ENCODE measurements at places on chromosomes 7 and 10. TPM values are rescaled to one million over a fixed set of nuclear protein-coding genes. Genes with fewer than 3 reads are reported as not detected.

DDX56 gene
- 49.9 TPM for total RNA-seq

GALNT17 gene
- total RNA-seq = 24.2 TPM

MBL2 gene
- total RNA-seq = not detected

DNA sequence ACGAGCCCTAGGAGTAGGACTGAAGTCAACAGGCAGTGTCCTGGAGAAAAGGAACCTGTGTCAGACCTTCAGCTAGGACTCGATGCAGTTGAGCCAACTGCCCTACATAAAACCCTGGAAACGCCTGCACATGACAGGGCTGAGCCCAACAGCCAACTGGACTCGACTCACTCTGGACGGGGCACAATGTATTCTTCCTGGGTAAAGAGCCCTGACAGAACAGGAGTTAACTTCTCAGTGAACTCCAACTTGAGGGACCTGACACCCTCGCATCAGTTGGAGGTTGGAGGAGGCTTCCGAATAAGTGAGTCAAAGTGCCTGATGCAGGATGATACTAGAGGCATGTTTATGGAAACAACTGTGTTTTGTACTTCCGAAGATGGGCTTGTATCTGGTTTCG, 93.5 kb downstream of the KMT2E start:
- peaks cover 30% of the 10 kb centered on the region for H3K4me1 ChIP-seq
- H3K27me3 ChIP-seq = no peaks in the 10 kb centered on the region
- no peak for DNase-seq
- no peak overlapping the region for H3K4me3 ChIP-seq
- no peak overlapping the region for H3K27ac ChIP-seq
- peaks cover 32% of the 10 kb centered on the region for H3K36me3 ChIP-seq

DNA sequence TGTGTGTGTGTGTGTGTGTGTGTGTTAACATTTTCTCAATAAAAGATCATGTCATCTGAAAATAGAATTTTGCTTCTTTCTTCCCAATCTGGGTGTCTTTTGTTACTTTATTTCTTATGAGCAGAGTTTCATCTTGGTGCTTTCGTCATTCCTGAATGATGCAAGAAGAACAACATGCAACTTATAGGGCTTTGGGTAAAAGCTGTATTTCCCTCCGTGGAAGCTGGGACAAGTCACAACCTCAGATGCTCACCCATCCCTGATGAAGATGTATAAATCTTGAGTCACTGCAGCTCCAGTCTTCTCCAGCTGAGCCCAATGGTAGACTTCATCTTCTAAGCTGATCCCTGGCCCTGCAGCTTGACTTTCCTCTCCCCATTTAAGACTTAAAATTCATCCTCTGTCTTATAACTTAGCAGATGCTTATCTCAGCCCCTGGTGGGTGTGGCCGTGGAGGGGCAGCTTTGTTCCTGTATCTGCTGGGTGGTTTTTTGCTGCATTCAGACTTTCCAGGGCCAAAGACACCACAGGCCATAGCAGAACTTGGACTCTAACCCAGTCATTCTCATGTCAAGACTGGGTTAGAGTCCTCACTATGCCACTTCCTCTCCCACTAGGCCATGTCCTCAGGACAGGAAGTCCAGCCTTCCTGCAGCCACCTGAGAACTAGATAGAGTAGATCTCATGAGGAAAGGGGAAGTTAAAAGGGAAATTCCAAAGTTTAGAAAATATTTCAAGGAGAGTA, 356.4 kb downstream of the TNS3 start:
- DNase-seq = no peak
- H3K4me1 ChIP-seq = peaks cover 25% of the 10 kb centered on the region
- H3K36me3 ChIP-seq = no peaks in the 10 kb centered on the region
- no peaks in the 10 kb centered on the region for H3K27me3 ChIP-seq
- H3K27ac ChIP-seq = no peak overlapping the region

PDSS1 gene
- 2.9 TPM for total RNA-seq

DNA sequence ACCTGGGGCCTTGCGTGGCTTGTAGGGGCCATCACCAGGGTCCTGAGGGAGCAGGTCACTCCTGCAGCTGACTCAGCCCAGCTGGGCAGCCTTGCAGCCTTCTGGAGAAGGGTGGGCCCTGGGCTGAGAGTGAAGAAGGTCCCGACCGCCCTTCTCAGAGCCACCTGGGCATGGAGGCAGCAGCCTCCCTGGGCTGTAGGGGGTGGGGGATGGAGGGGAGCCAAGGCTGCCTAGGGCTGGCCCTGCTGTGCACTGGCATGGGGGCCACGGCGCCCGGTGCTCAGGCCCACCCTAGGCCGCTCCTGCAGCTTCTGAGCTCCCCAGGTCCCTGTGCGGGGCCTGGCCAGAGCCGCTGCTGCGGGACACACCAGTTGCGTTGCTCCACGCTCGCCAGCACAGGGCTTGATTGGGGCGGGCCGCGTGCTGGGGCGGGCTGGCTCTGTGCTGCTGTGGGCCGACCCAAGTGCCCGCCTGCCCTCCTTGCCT, 63.6 kb upstream of the NKX6-2 start:
- peaks cover 5% of the 10 kb centered on the region for H3K4me1 ChIP-seq
- peak; percentile 82 for DNase-seq
- no peak overlapping the region for H3K27ac ChIP-seq
- H3K36me3 ChIP-seq = peaks cover 4% of the 10 kb centered on the region

- peaks cover 18% of the 10 kb centered on the region for H3K4me1 ChIP-seq
- no peaks in the 10 kb centered on the region for H3K27me3 ChIP-seq
- no peak for DNase-seq
- peak overlapping the region; percentile 88 for H3K27ac ChIP-seq
These were observed 38.3 kb upstream of the BTBD16 start for GRCh38 chr10:122232769-122233168.

PKD2L1 gene
- not detected for total RNA-seq

DNA sequence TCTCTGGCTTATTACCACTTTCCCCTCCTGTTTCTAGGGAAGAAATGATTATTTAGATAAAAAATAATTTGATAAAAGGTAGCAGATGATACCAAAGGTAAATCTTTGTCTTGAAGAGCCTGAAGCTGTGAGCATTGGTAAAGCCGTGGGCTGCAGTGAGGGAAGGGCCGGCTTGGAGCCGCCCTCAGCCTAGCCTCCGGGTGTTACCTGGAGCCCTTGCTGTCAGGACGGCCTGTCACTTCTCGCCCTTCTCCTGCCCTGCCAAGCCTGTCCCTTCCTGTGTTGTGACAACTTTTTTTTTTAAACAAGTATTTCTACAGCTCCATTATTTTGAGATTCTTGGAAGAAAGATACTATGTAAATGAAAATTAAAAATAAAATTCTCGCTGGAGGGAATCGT, 7.0 kb downstream of the CUX1 start:
- peak; percentile 73 for DNase-seq
- H3K27ac ChIP-seq = no peak overlapping the region
- H3K27me3 ChIP-seq = no peaks in the 10 kb centered on the region
- peaks cover 1% of the 10 kb centered on the region for H3K36me3 ChIP-seq
- H3K4me1 ChIP-seq = peaks cover 62% of the 10 kb centered on the region

- H3K36me3 ChIP-seq = no peaks in the 10 kb centered on the region
- no peak overlapping the region for H3K27ac ChIP-seq
- no peaks in the 10 kb centered on the region for H3K27me3 ChIP-seq
- no peak for DNase-seq
- no peak overlapping the region for H3K4me3 ChIP-seq
- peaks cover 23% of the 10 kb centered on the region for H3K4me1 ChIP-seq
These were observed 13.4 kb downstream of the AGAP3 start for GRCh38 chr7:151099486-151100211.

EPHB6 gene
- total RNA-seq = 0.31 TPM

GRCh38 chr7:90818341-90818740, 222.2 kb downstream of the CDK14 start:
- H3K27ac ChIP-seq = peak overlapping the region; percentile 93
- no peak overlapping the region for H3K4me3 ChIP-seq
- no peak for DNase-seq

DNA sequence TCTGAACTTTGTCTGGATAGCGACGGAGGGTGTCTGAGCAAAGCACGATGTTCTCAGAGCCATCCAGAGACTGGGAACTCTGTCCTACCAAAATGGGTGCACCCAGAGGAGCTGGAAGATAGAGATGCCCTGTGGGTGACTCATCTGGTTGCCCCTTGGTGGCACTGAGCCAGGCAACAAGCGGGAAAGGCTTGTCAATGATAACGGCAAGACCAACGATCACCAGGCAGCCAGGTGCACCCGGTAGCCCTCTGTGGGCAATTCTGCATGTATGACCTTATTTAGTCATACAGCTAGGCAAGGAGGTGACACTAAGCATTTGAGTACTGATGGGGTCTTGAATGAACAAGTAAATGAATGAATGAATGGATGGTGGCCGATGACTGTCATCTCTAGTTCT, 2.8 kb upstream of the ELN start:
- H3K4me1 ChIP-seq = peaks cover 71% of the 10 kb centered on the region
- H3K27me3 ChIP-seq = no peaks in the 10 kb centered on the region
- no peak overlapping the region for H3K27ac ChIP-seq
- peaks cover 12% of the 10 kb centered on the region for H3K36me3 ChIP-seq

- peaks cover 2% of the 10 kb centered on the region for H3K36me3 ChIP-seq
- no peak overlapping the region for H3K27ac ChIP-seq
- DNase-seq = no peak
- H3K4me3 ChIP-seq = no peak overlapping the region
- H3K27me3 ChIP-seq = no peaks in the 10 kb centered on the region
These were observed 579.1 kb downstream of the CCSER2 start for GRCh38 chr10:84907461-84908009.

DNA sequence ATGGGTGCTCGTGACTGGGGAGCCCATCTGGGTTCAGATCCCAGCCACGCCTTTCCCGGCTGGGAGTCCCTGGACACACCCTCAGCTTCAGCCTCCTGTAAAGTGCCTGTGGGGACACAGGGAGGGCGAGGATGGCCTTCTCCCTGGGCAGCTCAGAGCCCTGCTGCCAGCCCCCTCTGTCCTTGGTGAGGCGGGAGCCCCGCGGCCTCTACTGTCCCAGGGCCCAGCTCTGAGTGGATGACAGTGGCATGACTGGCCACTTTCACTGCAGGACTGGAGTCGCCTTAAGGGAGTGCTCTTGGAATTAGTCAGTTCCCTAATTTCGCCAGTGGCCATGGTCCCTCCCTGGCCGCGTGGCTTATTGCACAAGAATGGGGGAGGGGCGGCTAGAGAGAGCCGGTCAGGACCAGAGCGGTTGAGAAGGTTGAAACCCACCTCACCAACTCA, 4.6 kb downstream of the BRI3 start:
- peaks cover 15% of the 10 kb centered on the region for H3K36me3 ChIP-seq
- peaks cover 60% of the 10 kb centered on the region for H3K4me1 ChIP-seq
- no peaks in the 10 kb centered on the region for H3K27me3 ChIP-seq
- peak overlapping the region; percentile 95 for H3K27ac ChIP-seq
- DNase-seq = no peak

FAM180A gene
- 0.27 TPM for total RNA-seq

RGS10 gene
- total RNA-seq = 19.0 TPM

MRPS16 gene
- 84.6 TPM for total RNA-seq

ANKRD7 gene
- total RNA-seq = not detected

DNA sequence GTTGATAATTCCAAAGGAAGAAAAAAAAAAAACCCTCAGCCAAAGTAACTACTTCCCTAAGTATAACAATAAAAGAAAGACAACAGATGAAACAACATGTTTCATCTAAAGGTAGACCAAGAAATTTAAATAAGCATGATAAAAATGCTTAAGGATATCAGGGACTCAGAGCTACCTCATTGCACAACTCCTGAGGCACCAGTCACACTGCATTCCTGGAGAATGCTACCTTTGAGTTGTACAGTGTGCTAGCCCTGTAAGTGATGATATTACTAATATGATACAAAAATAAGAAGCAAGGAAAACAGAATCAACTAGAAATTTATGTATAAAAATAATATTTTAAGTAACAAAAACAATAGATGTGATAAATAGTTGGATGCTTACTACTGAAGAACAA, 29.5 kb upstream of the C7orf33 start:
- DNase-seq = no peak
- H3K36me3 ChIP-seq = no peaks in the 10 kb centered on the region
- no peak overlapping the region for H3K27ac ChIP-seq
- H3K4me1 ChIP-seq = peaks cover 10% of the 10 kb centered on the region
- peaks cover 20% of the 10 kb centered on the region for H3K27me3 ChIP-seq

- H3K4me3 ChIP-seq = no peak overlapping the region
- H3K27ac ChIP-seq = no peak overlapping the region
- H3K4me1 ChIP-seq = peaks cover 7% of the 10 kb centered on the region
- H3K27me3 ChIP-seq = peaks cover 57% of the 10 kb centered on the region
- no peak for DNase-seq
- H3K36me3 ChIP-seq = no peaks in the 10 kb centered on the region
These were observed 254.6 kb downstream of the OTUD1 start for GRCh38 chr10:23693501-23693901.

ABCC2 gene
- total RNA-seq = 0.69 TPM

DNA sequence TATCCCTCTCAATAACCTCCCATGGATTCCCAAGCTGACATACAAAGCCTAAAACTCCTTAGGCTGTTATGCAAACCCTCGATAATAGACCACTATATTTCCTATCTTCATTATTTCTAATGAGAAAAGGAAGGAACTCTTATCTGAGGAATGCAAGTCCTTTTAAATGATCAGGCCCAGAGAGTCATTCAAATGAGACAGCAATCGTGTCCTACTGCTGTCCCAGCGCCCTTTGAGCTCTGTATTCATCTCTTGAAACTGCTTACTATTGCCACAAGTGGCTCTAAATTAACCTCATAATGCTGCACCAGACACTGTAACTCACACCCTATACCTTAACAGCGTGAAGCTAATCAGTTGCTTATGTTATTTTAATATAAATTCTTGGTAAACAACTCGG, 182.1 kb upstream of the NAMPT start:
- peaks cover 3% of the 10 kb centered on the region for H3K27me3 ChIP-seq
- peaks cover 3% of the 10 kb centered on the region for H3K36me3 ChIP-seq
- DNase-seq = no peak
- H3K27ac ChIP-seq = no peak overlapping the region
- H3K4me1 ChIP-seq = peaks cover 37% of the 10 kb centered on the region

- no peaks in the 10 kb centered on the region for H3K27me3 ChIP-seq
- peak; percentile 68 for DNase-seq
These were observed 64.0 kb downstream of the CSGALNACT2 start for GRCh38 chr10:43202224-43202656.

DNA sequence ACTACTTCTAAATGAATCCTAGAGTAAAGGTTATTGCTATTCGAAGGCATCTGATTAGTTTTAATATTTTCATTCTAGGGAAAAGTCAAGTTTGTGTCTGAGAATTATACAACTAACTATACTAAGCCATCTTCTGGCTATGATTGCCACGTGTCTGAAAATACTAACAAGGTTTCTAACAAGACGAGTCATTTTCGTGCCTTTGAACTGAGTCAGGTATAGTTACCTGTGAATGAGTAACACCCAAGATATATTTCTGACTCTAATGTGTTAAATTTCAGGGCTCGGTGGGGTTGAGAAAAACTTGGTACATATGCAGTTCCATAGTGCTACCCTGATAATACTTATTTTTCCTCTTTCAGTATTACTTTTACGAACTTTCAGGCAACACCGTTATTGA, 35.5 kb downstream of the TASOR2 start:
- no peak overlapping the region for H3K4me3 ChIP-seq
- H3K27ac ChIP-seq = no peak overlapping the region
- DNase-seq = no peak
- H3K27me3 ChIP-seq = no peaks in the 10 kb centered on the region
- no peaks in the 10 kb centered on the region for H3K4me1 ChIP-seq

HPSE2 gene
- not detected for total RNA-seq

GRCh38 chr7:32164341-32164996, 94.3 kb upstream of the PDE1C start:
- peaks cover 46% of the 10 kb centered on the region for H3K4me1 ChIP-seq
- no peaks in the 10 kb centered on the region for H3K36me3 ChIP-seq
- DNase-seq = no peak
- no peaks in the 10 kb centered on the region for H3K27me3 ChIP-seq
- peak overlapping the region; percentile 97 for H3K27ac ChIP-seq

GRCh38 chr7:113652501-113652900, 266.3 kb downstream of the PPP1R3A start:
- no peaks in the 10 kb centered on the region for H3K4me1 ChIP-seq
- H3K4me3 ChIP-seq = no peak overlapping the region
- no peak overlapping the region for H3K27ac ChIP-seq
- peaks cover 16% of the 10 kb centered on the region for H3K27me3 ChIP-seq
- no peaks in the 10 kb centered on the region for H3K36me3 ChIP-seq
- DNase-seq = no peak
